ENCODE measurements at places on chromosomes 7 and 10.

DNA sequence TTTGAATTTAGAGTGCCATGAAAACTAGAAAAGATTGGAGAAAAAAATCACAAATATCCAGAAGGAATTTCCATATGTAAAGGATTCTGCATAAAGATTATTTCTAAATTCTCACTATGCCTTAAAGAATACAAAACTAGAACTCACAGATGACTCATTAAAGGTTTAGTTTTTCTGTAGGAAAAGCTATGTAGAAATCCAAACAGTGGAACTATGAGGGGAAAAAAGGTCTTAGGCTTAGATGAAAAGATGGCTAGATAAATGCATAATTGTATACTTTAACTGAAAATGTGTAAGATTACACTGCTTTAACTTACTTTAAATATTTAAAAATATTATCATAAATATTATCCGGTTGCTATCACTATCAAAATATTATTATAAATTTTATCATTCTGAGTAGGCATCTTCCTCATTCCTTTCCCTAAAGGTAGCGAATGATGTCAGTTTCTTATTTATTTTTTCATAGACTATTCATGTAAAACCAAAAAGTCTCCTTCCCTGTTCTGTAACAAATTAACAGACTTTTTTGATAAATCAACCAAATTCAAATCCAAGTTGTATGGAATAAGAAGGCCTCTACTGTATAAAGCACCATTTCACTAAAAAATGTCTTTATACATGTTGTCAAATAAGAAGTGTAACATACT is 69.1 kb upstream of the COMTD1 start:
- no peak for DNase-seq

GRCh38 chr7:99072126-99072525 is 71.8 kb downstream of the SMURF1 start:
- DNase-seq: no peak

DNA sequence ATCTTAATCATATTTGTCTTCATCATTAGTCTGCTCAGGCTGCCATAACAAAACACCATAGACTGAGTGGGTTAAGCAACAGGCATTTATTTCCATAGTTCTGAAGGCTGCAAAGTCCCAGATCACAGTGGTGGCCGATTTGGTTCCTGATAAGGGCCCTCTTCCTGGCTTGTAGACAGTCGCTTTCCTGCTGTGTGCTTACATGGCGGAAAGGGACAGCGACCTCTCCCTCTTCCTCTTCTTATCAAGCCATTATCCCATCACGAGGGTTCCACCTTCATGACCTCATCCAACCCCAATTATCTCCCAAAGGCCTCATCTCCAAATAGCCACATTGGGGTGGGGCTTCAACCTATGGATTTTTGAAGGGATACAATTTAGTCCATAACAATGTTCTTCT is 84.0 kb downstream of the LYZL1 start:
- no peak for DNase-seq

GRCh38 chr10:76024460-76025123 is 593.2 kb downstream of the LRMDA start:
- DNase-seq: no peak

DNA sequence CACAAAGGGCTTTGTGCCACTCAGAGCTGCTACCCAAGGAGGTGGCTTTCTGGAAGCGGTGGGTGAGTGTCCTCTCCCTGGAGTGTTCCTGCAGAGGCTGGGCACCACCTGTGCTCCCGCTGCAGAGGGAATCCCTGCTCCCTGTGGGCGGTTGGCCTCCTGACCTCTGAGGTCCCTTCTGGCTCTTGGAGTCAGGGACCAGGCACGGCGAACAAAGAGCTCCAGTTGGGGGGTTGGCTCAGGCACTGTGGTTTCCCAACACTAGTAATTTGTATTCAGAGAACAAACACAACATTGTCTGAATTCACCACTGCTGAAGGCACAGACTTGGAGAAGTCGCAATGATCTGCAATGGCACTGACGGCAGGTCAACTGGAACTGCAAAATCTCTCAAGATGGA is 328.9 kb downstream of the PRPF18 start:
- DNase-seq: peak; percentile 92
